ENCODE measurements at places on chromosomes 3 and 15.

DNA sequence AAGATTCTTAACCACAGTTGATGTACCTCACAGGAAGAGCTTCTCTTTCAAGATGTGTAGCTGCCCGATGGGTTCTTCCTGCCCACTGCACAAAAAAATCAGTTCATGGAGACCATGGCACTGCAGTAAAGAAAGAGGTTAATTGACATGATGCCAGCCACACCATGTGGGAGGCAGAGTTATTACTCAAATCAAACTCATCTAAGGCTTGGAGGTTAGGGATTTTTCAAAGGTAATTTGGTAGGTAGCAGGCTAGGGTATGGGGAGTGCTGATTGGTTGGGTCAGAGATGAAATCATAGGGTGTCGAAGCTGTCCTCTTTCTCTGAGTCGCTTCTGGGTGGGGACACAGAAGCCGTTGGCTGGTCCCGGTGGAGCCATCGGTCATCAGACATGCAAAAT, 57.4 kb upstream of the BDH1 start:
- no peak for DNase-seq

DNA sequence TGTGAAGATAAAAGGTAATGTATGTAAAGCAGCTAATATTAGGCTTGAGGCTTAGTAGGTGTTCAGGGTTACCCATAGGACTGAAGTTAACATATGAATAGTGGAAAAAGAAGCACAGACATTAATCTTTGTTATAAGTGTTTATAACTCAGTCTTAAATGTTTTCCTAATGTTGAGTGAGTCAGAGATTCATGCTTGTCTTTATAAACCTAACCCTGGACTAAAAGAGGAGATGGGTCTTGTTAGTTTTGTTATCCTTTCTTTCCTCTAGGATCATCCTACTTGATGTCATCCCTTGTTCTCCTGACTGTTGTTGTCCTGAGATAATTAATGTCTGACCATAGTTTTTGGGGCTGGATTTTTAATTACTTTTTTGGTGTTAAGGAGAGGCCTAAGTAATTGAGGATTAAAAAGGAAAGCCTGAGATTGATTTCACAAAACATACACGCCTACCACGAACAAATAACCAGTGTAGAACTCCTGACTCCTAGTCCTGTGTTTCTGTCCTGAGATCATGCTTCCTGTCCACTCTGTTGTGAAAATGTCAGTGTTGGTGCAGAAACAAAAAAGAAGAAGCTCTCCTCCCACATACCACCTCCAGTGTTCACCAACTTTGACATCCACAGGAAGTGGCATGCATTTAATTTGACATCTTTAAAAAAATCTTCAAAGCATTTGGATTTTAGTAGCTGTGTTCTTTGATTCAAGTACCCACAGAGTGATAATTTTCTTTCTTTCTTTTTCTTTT, 8.4 kb downstream of the MITF start:
- DNase-seq = no peak

DNA sequence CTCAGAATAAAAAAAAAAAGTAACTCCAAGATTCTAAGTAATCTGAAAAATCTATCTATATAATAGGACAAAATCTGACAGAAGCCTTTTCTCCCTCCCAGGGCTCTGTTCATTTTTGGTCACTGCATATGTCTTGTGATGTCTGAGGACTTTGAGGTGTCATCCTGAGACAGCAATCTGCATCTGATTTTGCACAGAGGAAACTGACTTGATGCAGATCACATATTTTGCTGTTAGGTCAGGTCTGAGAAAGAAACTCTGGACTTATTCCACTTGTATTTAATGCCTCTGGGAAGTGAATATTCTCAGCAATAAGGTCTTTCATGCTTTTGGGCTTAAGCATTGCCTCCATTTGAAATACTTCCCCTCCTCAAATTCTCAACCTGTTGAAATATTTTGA, 295.2 kb upstream of the THBS1 start:
- no peak for DNase-seq

DNA sequence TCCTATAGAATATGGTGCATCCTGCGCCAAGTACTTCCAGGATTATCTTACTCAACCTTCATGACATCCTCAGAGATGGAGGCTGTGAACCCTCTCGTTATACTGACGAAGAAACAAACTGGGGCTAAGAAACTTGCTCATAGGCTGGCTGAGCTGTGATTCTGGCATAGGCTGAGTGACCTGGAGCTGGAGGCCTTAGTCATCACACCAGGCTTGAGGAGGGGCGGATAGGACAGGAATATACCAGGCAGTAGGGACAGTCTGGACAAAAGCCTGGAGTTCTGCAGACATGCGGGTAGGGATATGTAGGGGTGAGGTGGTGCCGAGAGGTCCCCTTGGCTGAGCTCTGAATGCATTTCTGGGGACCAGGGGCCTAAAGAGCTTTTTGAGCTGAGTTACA, 18.1 kb downstream of the HEMK1 start:
- DNase-seq = no peak

- peak; percentile 82 for DNase-seq
Measured at GRCh38 chr3:18425641-18426257, 610 bp upstream of the SATB1 start.

DNA sequence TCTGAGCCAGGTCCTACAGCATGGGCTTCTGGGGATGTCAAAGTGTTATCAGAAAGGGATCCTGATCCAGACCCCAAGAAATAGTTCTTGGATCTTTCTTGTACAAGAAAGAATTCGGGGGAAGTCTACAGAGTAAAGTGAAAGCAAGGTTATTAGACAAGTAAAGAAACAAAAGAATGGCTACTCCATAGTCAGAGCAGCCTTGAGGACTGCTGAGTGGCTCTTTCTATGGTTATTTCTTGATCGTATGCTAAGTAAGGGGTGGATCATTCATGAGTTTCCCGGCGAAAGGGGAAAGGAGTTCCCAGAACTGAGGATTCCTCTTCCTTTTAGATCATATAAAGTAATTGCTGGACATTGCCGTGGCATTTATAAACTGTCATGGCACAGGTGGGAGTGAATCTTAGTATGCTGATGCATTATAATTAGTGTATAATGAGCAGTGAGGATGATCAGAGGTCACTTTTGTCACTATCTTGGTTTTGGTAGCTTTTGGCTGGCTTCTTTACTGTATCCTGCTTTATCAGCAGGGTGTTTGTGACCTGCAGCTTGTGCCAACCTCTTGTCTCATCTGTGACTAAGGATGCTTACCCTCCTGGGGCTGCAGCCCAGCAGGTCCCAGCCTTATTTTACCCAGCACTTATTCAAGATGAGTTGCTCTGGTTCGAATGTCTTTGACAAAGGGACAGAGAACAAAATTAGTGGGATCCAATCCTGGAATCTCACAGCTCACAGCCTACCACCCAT, 41.0 kb downstream of the CRYGS start:
- DNase-seq = no peak

Data from SHP77 (cell line).